ENCODE measurements at places on chromosomes 7 and 10. TPM values are rescaled to one million over a fixed set of nuclear protein-coding genes. Genes with fewer than 3 reads are reported as not detected.

HABP2 gene
- total RNA-seq: not detected

AKR1B15 gene
- total RNA-seq: 2.1 TPM

DNA sequence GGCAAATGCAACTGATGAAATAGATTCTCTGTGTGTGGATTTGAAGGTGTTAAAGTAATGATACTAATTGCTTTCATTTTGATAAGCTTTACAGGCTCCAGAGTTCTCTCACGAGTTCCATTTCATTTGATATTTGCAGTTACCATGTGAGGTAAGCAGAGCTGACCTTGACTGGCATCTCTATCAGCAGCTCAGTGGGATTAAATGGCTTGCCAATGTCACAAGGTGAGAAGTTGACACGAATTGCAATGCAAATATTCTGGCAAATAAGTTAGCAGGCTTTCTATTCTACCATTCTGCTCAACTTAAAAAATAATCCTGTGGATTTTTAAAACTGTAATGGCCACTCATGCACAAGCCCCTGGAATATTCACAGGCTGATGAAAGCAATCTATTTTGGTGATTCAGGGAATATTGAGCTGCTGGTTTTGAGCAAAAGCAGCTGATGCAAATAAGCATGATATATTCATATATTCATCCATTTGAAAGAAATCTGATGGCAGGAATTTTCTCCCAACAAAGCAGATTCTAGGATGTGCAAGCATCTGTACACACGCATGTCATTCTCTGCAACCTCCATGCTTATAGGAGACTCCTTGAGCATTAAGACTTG lies 64.5 kb upstream of the ANKRD1 start:
- no peaks in the 10 kb centered on the region for H3K36me3 ChIP-seq
- no peak overlapping the region for H3K4me3 ChIP-seq
- no peaks in the 10 kb centered on the region for H3K27me3 ChIP-seq
- no peaks in the 10 kb centered on the region for H3K4me1 ChIP-seq

FFAR4 gene
- total RNA-seq: 0.55 TPM

DNA sequence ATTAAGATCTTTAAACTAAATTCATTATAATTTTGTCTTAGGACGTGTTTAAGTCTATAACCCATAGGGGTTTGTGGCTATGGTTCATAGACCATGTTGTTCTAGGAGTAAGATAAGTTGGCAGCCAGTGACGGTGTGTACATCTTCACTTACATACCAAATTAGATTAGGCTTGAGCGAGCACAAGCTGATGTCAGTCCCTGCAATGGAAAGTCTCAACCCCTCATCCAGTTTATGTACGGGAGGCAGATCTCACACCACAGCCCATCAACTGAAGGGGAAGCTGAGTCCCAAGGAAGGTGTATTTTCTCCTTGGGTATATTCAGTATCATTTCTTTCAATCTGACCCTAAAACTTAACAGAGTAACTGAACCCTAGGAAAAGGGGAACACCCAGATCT lies 5.1 kb upstream of the SMC3 start:
- no peak overlapping the region for H3K4me3 ChIP-seq
- peaks cover 4% of the 10 kb centered on the region for H3K4me1 ChIP-seq
- H3K27me3 ChIP-seq: no peaks in the 10 kb centered on the region
- no peak overlapping the region for H3K27ac ChIP-seq
- DNase-seq: no peak
- H3K36me3 ChIP-seq: no peaks in the 10 kb centered on the region

DNA sequence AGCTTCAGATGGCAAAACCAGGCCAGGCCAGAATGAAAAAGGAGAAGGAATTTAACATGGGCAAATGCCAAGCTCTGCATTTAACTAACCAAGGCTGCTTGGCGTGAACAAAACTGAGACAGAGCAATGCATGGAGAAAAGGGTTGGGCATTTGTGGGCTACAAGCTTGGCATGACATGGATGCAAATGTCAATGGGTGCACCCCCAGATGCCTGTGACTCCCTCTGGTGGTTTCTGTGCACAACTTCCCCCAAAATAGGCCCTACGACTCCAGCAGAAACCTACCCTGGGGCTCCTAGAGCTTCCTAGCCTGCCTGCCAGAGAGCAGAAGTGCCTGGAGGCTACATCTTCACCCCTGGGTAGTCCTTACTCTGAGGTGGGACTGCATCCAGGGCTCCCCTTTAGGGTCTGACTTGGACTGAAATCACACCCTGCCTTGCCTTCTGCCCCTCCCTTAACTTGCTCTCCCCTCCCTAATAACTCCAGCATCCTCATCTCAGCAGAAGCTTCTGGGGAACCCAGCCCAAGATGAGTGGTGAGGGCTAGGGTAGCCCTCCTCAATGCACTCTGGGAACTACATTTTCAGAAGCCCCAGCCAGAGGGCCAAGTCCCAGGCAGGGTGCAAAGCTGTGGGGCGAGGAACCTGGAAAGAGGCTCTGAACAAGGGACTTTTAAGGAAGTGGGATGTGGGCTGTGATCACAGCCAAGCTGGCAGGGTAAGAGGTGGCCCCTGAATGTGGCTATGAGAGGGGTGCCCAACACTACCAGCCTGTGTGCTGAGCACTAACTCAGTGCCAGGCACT lies 11.3 kb downstream of the GPRIN2 start:
- no peaks in the 10 kb centered on the region for H3K27me3 ChIP-seq
- DNase-seq: peak; percentile 12
- H3K4me3 ChIP-seq: no peak overlapping the region
- H3K36me3 ChIP-seq: no peaks in the 10 kb centered on the region
- peaks cover 4% of the 10 kb centered on the region for H3K4me1 ChIP-seq

DNA sequence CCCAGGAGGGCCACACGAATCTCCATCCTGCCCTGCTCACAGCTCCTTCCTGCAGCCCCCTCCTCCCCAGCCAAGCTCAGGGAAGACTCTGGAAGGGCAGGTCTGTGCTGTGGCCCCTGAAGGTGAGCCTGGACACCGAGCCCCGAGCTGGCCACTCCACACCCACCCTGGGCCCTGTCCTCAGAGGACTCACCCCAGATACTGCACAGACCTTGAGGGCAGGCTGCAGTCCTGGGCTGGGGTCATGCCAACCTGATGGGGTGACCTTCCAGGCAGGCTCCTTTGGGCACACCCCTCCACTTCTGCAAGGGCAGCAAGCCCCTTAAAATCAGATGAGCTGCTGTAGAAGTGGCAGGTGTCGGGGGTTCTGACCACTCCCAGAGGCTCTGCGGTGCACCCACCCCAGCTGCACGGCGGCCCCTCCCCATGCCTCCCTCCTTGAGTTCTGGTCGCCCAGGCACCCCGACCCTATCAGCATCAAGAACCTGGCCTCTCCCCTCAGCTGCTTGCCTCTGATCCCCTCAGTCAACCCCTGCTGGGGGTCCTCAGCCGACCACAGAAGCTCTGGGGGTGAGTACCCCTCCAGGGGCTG lies 24.3 kb downstream of the YKT6 start:
- no peak overlapping the region for H3K27ac ChIP-seq
- DNase-seq: no peak
- H3K36me3 ChIP-seq: no peaks in the 10 kb centered on the region
- H3K4me1 ChIP-seq: no peaks in the 10 kb centered on the region
- no peak overlapping the region for H3K4me3 ChIP-seq

GRCh38 chr7:17158261-17158660 lies 140.2 kb upstream of the AHR start:
- no peaks in the 10 kb centered on the region for H3K36me3 ChIP-seq
- no peaks in the 10 kb centered on the region for H3K27me3 ChIP-seq
- H3K4me1 ChIP-seq: no peaks in the 10 kb centered on the region
- H3K4me3 ChIP-seq: no peak overlapping the region
- DNase-seq: no peak

CLRN3 gene
- total RNA-seq: 0.55 TPM

SLC29A3 gene
- 14.0 TPM for total RNA-seq

DNA sequence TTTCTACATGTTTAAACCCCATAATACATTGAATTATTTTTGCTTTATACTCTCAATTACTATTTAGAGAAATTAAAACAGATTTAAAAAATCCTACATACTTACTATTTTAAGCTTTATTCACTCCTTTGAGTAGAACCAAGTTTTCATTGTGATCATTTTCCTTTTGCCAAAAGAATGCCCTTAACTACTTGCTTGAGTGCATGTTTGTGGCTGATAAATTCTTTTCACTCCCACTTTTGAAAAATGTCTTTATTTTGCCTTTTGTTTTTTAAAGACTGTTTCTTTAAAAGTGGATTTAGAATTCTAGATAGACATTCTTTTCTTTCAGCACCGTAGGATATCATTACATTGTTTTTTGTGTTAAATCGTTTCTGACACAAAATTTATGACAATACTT lies 22.3 kb upstream of the AGR3 start:
- H3K27me3 ChIP-seq: no peaks in the 10 kb centered on the region
- no peaks in the 10 kb centered on the region for H3K36me3 ChIP-seq
- H3K4me1 ChIP-seq: no peaks in the 10 kb centered on the region
- DNase-seq: no peak
- H3K27ac ChIP-seq: no peak overlapping the region

- no peaks in the 10 kb centered on the region for H3K36me3 ChIP-seq
- H3K4me1 ChIP-seq: no peaks in the 10 kb centered on the region
- no peak for DNase-seq
- no peaks in the 10 kb centered on the region for H3K27me3 ChIP-seq
- H3K27ac ChIP-seq: no peak overlapping the region
- no peak overlapping the region for H3K4me3 ChIP-seq
Measured at GRCh38 chr7:113232885-113233284, 114.5 kb upstream of the SMIM30 start.

GRCh38 chr10:73907841-73908517 lies 3.0 kb upstream of the PLAU start:
- H3K4me1 ChIP-seq: peaks cover 16% of the 10 kb centered on the region
- H3K4me3 ChIP-seq: no peak overlapping the region
- H3K36me3 ChIP-seq: no peaks in the 10 kb centered on the region
- peak; percentile 29 for DNase-seq
- no peak overlapping the region for H3K27ac ChIP-seq
- H3K27me3 ChIP-seq: no peaks in the 10 kb centered on the region

IQCE gene
- 57.9 TPM for total RNA-seq

DNA sequence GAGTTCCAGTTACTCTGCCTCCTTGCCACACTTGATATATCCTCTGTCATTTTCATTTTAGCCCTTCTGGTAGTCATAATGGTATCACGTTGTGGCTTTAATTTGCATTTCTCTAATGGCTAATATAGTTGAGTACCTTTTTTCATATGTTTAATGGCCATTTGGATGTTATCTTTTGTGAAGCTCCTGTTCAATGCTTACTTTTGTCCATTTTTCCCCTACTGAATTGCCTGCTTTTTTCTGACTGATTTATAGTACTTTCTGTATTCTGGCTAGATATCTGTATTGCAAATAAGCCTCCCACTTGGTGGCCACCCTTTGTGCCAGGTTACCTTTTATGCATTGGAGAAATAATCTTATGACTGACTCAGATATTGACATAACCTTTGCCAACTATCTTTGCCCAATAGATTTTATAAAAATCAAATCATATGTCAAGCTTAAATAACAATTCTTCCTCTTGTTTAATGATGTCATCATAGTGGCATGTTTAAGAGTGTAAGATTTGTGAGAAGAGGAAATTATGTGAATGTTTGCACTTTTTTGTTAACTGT lies 50.6 kb downstream of the PRPF18 start:
- no peak overlapping the region for H3K4me3 ChIP-seq
- no peak overlapping the region for H3K27ac ChIP-seq
- no peaks in the 10 kb centered on the region for H3K4me1 ChIP-seq
- H3K36me3 ChIP-seq: no peaks in the 10 kb centered on the region
- no peaks in the 10 kb centered on the region for H3K27me3 ChIP-seq
- DNase-seq: no peak

WEE2 gene
- 1.4 TPM for total RNA-seq

MDFIC gene
- 6.1 TPM for total RNA-seq

CELF2 gene
- total RNA-seq: 41.6 TPM

GRCh38 chr10:124626759-124627380 lies 117.3 kb downstream of the FAM53B start:
- no peak for DNase-seq
- no peaks in the 10 kb centered on the region for H3K36me3 ChIP-seq
- peak overlapping the region; percentile 38 for H3K27ac ChIP-seq
- H3K4me3 ChIP-seq: no peak overlapping the region

DNA sequence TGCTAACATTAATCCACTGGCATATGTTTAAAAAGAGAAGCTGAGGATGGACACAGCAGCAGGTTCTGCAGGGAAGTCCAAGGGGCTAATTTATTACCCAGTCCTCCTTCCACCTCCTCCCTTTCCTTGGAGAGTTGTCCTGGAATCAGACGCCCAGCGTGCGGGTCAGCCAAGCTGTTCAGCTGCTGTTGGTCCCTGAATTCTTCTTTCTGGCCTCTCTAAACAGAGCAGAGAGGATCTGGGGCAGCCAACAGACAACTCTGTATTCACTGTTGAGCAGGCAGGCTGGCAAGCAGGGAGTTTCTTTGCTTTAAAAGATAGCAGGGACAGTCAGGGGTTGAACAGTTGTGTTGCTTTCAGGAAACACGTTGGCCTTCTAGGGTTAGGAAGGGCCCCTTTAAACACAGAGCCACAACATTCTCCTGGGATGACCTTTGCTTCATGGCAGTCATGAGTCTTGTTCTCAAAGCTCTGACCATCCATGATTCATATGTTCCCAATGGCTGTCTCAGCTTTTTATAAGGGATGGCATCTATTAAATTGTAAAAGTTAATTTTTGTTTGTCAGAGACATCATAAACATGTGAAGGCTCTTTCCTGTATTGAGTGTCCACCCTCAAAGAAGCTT lies 217.0 kb downstream of the CREB5 start:
- no peaks in the 10 kb centered on the region for H3K4me1 ChIP-seq
- peak; percentile 18 for DNase-seq
- H3K36me3 ChIP-seq: no peaks in the 10 kb centered on the region
- no peaks in the 10 kb centered on the region for H3K27me3 ChIP-seq
- H3K27ac ChIP-seq: no peak overlapping the region

DNA sequence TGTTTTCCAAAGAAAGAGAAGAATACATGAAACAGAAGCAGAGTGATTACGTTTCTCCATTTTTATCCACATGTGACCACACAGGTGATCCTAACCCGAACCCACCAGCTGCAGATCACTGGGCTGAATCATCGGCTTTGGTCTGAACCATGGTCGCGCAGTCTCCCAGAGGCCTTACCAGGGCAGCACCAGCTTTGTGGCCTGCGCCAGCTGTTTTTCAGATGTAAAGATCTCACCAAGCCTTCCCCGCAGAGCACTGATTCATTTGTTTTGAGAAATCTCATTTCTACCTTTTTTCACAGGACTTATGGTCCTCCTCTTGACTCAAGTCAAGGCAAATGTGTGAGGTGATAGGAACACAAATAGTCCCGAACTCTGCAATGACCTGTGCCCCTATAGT lies 207.0 kb upstream of the PPP2R2D start:
- no peaks in the 10 kb centered on the region for H3K4me1 ChIP-seq
- no peak for DNase-seq
- H3K36me3 ChIP-seq: no peaks in the 10 kb centered on the region
- H3K4me3 ChIP-seq: no peak overlapping the region
- no peak overlapping the region for H3K27ac ChIP-seq

GRCh38 chr10:35464825-35465456 lies 128.6 kb downstream of the CCNY start:
- H3K27me3 ChIP-seq: no peaks in the 10 kb centered on the region
- H3K36me3 ChIP-seq: no peaks in the 10 kb centered on the region
- no peak for DNase-seq
- no peak overlapping the region for H3K4me3 ChIP-seq
- no peak overlapping the region for H3K27ac ChIP-seq

- H3K27me3 ChIP-seq: no peaks in the 10 kb centered on the region
- H3K4me3 ChIP-seq: no peak overlapping the region
- H3K4me1 ChIP-seq: peaks cover 12% of the 10 kb centered on the region
- no peaks in the 10 kb centered on the region for H3K36me3 ChIP-seq
- H3K27ac ChIP-seq: no peak overlapping the region
Measured at GRCh38 chr7:112161253-112162141, 44.7 kb downstream of the DOCK4 start.
